ENCODE measurements at places on chromosomes 6 and 20. TPM values are rescaled to one million over a fixed set of nuclear protein-coding genes. Genes with fewer than 3 reads are reported as not detected.
A peak's percentile ranks its signal among the peaks of the same experiment; 100 is the strongest.

GRCh38 chr6:27867051-27867944 is 44.9 kb downstream of the OR2B2 start:
- DNase-seq = peak; percentile 93

DNA sequence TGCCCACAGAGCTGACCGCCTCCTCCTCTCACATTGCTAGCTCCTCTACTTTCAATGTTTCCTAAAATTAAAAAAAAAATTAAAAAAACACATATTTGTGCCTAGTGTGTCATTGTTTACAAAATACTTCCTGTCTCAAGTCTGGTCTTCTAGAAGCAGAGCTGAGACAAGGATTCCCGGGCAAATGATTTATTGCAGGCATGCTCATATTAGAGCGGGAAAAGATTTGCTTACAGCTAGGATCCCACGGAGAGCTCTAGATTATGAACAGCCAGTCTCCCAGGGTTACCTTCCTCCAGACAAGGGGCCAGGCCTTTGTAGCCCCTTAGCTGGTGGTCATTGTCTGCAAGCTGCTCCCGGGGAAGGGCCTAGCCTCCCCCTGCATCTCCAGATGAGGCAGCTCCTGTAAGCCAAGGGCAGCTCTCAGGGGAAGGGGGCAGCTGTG is 9.4 kb downstream of the PACSIN1 start:
- no peak for DNase-seq

DNA sequence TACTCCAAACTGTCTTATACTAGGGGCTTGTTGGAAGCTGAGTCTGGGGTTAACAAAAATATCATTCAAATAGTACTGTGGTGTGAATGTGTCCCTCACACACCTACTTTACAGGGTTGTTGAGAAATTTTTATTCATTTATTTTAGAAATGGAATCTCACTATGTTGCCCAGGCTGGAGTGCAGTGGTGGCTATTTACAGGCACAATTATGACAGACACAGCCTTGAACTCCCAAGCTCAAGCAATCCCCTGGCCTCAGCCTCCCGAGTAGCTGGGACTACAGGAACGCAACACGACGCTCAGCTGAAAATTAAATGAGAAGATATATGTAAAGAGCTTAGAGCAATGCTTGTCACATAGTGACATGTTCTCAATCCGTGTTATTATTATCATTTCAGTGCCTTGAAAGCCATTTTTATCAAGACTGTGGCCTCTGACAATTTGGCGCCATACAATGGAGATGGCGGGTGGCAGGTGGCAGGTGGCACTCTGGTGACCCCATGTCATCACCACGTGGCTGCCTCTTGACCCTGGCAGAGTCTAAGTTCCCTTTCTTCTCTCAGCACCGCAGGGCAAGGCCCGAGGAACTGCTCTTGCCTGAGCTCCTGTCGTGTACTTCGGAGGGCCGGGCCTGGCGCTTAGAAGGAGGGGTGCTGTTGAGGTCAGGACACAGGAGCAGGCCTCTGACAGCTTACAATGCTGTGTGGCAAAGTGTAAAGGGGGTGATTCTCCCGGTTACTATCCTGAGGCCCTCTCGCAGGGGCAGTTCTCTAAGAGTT is 64.5 kb downstream of the STX11 start:
- DNase-seq = no peak

DNA sequence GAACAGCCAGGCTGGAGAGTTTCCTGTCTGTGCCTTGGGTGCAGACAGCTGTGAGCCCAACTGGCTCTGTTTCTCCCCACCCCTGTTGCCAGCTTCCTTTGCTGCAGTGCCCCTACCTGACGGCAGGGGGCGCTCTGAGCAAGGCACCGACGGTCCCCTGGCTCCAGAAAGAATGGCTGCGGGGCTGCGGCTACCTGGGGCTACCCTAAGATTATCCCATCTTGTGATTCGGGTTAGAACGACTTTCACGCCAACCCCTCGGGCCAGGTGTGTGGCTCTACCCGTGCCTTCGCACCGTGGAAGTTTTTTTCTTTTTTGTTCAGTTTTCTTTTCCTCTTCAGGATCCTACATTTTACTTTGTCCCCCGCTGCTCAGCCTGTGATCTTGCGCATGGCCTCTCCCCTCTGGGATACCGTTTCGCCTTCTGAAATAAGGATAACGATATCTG is 33.4 kb upstream of the AAR2 start:
- peak; percentile 84 for DNase-seq

DNA sequence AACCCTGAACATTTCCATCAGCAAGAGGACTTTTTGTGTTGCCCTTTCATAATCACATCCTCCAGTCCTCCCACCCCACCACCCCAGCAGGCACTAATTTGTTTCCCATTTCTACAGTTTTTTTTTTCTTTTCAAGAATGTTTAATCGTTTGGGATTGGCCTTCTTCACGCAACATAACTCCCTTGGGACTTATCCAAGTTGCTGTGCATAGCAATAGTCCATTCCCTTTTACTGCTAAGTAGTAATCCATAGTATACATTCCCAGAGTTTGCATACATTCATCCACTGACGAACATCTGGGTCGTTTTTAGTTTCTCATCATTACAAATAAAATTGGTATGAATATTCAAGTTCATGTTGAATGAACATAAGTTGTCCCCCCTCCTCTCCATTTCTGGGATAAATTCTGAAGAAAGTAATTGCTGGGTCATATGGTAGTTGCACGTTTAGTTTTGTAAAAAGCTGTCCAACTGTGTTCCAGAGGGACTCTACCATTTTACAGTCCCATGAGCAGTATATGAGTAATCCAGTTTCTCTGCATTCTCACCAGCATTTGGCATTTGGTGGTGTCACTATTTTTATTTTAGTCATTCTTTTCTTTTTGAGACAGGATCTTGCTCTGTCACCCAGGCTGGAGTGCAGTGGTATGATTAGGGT is 90.8 kb downstream of the DOK5 start:
- no peak for DNase-seq

DNA sequence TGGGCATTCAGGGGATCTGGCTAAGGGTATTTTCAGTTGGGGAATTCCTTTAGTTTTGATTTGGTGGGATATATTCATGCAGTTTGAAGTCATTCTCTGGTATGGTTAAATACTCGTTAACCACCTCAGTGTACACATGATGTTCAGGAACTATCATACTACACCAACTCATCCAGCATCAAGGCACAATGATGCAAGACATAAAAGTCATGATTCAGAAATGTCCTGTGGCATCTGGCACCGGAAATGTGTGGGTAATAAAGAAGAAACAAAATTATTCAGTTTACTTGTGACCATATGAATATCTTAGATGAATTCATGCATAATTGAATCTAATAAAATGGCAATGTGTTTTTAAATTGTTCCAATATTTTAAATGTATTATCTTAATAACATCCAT is 129.0 kb upstream of the BMP5 start:
- DNase-seq = no peak

- no peak for DNase-seq
Observed at GRCh38 chr6:83006270-83006905, 59.3 kb downstream of the UBE3D start.

GRCh38 chr20:5863040-5863833 is 87.1 kb downstream of the TRMT6 start:
- no peak for DNase-seq

GRCh38 chr20:37346535-37347346 is 801 bp downstream of the SRC start:
- DNase-seq = no peak

DNA sequence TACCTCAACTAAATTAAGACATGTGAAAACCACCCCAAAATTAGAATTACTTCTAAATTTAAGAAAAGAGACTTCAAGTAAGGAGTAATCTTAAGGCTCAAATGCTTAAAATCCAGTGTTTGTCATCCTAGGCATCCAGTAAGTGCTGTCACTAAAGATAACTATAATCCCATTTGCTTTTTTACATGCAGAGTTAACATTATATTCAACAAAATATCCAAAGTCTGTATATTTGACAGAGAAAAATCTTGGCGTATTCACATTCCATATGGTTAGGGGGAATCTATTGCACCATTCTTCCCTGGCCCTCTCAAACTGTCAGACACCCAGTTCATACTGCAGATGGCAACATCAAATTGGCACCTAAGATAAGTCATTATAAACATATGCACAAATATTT is 17.4 kb downstream of the MTFR2 start:
- no peak for DNase-seq

DNA sequence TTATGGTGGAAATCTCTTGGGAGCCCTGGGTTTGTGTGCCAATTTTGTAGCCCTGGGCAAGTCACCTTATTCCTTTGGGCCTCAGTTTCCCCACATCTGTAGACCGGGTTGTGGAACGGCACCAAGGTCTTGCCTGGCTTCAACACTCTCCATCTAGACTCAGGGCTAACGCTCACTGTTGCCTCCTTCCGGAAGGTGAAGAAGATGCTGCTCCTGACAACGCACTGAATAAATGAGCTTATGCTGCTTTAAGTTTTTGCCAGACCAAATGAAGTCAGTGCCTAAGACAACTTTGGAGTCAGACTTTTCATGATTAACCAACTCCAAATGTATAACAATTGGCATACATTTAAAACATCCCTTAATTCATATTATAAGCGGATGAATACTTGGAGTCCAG is 53.1 kb downstream of the PSMG4 start:
- DNase-seq = no peak

DNA sequence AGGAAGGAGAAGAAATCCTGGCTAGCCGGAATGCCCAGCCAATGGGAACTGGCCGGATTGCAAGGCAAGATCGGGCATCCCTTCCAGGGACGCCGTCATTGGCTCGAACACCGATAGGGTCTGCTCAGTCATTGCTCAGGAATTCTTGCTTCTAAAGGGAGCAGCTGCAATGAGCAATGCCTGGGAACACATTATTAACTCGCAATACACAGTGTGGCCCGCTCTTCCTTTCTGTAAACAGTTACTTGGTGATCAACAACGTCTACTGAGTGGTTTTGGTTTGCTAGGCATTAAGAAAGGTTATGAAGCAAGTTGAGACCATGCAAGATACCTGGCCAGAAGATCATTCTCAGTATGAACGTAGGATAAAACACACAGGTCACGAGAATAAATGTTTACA is 165.4 kb upstream of the CITED2 start:
- DNase-seq = no peak

DNA sequence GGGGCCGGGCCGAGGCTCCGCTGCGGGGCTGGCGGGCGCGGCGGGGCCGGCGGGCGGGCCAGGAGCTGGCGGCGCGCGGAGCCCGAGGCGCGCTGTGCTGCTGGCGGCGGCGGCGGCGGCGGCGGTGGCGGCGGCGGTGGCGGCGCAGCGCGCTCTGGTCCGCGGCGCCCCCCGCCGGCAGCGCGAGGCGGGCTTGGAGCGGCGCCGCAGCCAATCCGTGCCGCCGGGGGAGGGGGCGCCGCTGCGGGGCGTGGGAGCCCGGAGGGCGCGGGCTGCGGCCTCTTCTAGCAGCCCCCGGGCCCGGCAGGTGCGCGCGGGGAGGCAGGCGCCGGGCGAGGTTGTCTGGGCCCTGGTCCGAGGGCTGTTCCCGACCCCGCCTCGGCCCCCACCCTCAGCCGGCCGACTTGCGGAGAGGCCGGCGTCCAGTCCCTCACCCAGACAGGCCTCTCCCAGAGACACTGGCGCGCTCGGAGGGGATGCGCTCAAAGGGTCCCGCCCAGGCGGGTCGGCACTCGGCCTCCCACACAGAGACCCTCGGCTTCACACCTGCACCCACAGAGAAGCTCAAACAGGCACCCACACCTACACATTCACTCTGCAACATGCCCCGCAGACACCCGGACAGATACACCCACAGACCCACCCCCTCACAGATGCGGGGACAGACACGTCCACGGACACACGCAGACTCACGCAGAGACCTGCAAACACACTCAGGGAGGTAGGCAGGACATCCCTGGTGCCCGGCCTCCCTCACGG is at the start of gene RIMS4:
Gene RIMS4, minus strand, starts transcription at position 156 of the 759 bp plus-strand sequence. CDS start 275 bp downstream, outside the sequence.
- DNase-seq = no peak

DNA sequence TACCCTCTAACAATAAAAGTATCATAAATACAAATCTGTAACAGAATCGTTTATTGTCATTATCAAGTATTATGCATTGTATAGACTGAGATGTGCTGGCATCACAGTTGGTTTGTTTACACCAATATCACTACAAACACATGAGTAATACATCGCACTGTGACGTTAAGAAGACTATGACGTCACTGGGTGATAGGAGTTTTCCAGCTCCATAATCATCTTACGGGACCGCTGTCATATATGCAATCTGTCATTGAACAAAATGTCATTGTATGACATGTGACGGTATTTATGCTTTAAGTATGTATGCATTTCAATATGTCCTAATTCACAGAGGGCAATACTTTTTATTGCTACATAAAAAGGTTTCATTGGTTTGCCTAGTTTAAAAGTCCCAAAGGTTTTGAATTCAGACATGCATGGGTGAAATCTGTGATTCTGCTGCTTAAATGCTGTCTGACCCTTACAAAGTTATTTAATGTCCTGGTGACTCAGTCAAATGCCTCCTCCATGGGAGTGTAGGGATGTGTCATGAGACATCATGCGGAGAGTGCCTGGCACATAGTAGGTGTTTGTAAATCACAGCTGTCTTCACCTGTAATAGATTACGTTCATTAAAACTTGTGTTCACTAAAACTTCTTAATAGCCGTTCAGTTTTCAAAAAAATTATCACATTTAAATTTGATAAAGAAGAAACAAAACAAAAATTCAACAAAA is 160.7 kb upstream of the PDE10A start:
- no peak for DNase-seq

GRCh38 chr20:728256-728944 is 39.9 kb downstream of the SLC52A3 start:
- peak; percentile 48 for DNase-seq

- DNase-seq = peak; percentile 85
Observed at GRCh38 chr20:44215125-44215524, 4.6 kb upstream of the OSER1 start.

GRCh38 chr20:33667245-33667675 is 517 bp downstream of the ACTL10 start:
- DNase-seq = peak; percentile 48

DNA sequence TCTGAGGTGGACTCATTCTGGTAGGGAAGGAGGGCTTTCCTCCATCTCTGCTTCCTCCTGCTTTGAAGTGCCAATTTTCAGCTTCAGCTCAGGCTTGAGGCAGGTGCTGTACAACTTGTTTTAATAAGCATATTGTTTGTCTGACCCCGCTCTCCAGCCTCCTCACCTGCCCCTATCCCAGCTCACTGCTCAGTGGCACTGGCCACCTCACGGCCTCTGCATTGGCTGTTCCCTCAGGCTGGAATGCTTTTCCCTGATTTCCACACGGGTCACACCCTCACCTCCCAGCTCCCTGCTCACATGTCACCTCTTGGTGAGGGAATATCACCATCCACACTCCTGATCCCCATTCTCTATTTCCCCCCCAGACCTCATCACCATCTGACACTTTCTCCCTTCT is 14.3 kb downstream of the AARS2 start:
- no peak for DNase-seq

GRCh38 chr6:7727946-7728854 is 2.3 kb downstream of the BMP6 start:
- DNase-seq = peak; percentile 24

- DNase-seq = no peak
Observed at GRCh38 chr20:42494290-42494689, 695.4 kb downstream of the PTPRT start.

- no peak for DNase-seq
Observed at GRCh38 chr20:61869750-61870507, 195.8 kb downstream of the TAF4 start.

The PTK6 gene
- total RNA-seq = 0.34 TPM

The BPIFA2 gene
- not detected for total RNA-seq

The WFDC12 gene
- not detected for total RNA-seq

The HTR1B gene
- not detected for total RNA-seq

The TMEM151B gene
- not detected for total RNA-seq

The ZNF337 gene
- total RNA-seq = 16.6 TPM

The HLA-DRB1 gene
- 46.0 TPM for total RNA-seq

The LYRM2 gene
- total RNA-seq = 29.5 TPM

The GNRH2 gene
- total RNA-seq = 1.5 TPM

The ACAT2 gene
- 84.4 TPM for total RNA-seq

The POU5F1 gene
- total RNA-seq = not detected

The BIRC7 gene
- 0.37 TPM for total RNA-seq

The C6orf141 gene
- total RNA-seq = 0.26 TPM

The PLG gene
- 0.55 TPM for total RNA-seq
